Endothelial cell (in vitro differentiated cells): ENCODE measurements at places on chromosomes 3 and 15.

- DNase-seq, result peak; percentile 34
Observed at GRCh38 chr15:63833021-63833696, 589 bp downstream of the HERC1 start.

- peak; percentile 44 for DNase-seq
Observed at GRCh38 chr3:127959873-127960272, 44.8 kb downstream of the KBTBD12 start.

DNA sequence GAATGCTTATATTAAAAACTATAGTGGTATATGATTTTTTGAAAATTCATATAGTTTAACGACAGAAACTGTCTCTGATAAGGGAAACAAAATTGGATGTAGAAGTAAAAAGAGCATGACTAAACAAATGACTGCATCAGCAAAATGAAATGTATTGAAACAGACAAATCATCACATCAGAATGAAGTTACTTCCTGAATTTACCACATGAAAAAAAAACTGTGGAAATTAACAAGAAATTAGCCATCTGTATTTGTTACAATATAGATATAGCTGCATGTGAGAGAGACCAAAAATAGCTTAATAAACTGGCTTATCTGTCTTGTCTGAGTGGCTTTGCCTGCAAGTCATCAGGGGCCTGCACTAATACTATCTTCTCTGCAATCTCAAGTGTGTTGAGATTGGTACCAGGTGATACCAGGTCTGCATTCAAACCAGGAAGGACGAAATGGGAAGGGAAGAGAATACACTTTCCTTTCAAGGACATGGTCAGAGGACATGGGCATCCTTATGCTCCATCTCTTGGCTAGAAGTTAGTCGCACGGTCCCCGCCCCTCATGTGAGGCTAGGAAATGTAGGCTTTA, 388.7 kb downstream of the GRM7 start:
- DNase-seq, result no peak

DNA sequence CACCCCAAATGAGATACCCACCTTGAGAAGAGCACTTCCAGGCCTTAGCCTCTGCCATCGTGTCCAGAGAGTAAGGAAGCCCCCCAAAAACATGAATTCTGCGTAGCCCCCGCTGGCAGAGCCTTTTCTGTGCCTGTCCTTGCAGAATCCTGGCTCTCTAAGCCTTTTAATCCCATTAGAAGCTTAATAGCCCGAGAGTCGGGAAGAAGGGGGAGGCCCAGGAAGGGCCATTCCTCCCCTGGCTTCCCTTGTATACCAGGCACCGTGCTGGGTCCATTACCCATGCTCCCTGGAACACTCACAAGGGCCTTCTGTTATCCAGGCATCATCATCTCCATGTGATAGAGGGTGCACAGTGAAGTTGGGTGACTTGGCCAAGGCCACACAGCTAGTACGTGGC, 7.1 kb downstream of the SPTBN5 start:
- DNase-seq, result no peak

DNA sequence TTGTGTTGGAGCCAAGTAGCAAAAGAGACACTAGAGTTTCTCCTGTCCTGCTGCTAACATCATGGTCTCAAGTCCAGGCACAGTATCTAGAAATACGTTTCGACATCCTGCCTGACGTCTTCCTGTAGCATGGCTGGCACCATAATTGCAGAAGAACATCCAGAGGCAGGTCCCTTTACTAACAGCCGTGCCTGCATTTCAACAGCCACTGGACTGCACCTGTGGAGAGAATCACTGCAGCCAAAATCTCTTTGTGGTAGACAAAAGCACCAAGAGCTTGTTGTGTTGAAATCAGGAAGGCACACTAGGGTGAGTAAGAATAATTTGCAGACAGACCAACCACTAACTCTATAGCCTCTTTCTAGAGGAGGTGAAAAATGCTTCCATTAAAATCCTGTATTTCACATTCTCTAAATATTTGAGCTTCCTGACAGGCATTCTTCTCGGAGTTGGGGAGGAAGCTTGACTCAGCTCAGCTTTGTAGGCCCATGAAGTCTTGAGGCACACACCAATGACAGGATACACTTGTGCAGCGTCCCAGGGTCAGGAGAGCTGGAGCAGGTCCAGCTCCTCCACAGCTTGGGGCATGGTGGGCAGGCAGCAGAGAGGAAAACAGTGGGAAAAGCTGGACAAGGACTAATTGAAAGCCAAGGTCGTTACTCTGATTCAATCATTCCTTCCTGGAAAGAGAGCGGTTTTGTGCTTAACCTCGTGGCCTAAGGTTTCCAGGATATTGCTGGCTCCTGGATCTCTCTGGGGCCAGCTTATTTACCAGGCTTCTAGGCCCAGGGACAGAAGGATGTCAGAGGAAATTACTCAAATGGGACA, 244.9 kb downstream of the FAM43A start:
- peak; percentile 26 for DNase-seq

DNA sequence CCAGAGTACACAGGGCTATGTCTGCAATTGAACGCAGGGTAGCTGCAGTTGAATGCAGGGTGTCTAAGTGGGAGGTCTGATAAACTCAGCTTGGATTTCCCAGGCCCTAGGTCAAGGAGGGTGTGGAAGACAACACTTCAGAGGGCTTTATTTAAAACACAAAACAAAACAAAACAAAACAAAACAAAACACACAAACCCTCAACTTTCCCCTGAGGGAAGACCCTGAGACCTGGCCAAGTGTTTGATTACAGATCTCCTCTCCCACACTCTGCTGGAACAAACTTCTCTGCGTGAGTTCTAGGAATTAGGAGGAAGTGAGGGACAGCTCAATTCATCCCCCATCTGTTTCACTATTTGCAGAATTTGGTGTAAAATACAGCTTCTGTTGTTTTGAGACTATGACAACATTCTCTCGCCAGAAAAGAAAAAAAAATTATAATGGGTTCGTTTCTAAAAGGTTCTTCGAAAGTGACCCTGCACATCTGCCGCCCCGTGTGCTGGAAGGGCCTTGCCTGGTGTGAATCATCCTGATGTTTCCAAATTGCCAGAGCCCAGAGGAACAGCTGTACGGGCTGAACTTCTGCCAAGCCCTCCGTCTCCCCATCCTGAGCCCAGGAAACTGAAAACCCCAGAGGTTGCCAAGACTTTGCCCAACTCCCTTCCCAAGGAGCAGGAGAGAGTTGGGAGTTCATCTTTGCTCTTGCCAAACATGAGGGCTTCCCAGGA, 73.3 kb upstream of the RAD18 start:
- DNase-seq, result no peak
